Karpas-422 (cell line): ENCODE measurements at places on chromosomes 4 and X.

- H3K4me1 ChIP-seq: peaks cover 24% of the 10 kb centered on the region
- DNase-seq: peak; percentile 51
- no peak overlapping the region for H3K27ac ChIP-seq
Observed at GRCh38 chrX:135345107-135345589, 35.9 kb downstream of the ETDC start.

- no peaks in the 10 kb centered on the region for H3K27me3 ChIP-seq
- no peaks in the 10 kb centered on the region for H3K36me3 ChIP-seq
- H3K4me1 ChIP-seq: no peaks in the 10 kb centered on the region
- no peak overlapping the region for H3K4me3 ChIP-seq
- no peak for DNase-seq
- no peak overlapping the region for H3K27ac ChIP-seq
Observed at GRCh38 chrX:111308039-111308438, 37.8 kb upstream of the CAPN6 start.

DNA sequence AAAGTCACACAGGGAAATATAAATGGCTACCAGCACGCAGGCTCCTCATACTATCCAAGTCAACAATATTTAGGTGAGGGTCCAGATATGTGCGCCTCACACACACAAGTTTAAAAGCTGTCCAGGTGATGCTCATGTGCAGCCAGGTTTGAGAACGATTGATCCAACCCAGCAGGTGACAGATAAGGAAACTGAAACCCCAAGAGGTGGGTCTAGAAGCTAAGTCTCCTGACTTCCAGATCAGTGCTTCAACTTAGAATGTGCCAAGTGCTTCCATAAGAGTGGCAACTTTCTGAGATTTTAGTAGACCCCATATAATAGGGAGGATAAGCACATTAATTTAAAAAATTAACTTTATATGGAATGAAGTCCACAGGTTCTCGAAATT is 54.4 kb upstream of the NAP1L5 start:
- H3K27ac ChIP-seq: no peak overlapping the region
- H3K4me1 ChIP-seq: no peaks in the 10 kb centered on the region
- no peaks in the 10 kb centered on the region for H3K27me3 ChIP-seq
- DNase-seq: no peak
- no peaks in the 10 kb centered on the region for H3K36me3 ChIP-seq
- no peak overlapping the region for H3K4me3 ChIP-seq

- peak; percentile 28 for DNase-seq
- peaks cover 16% of the 10 kb centered on the region; the same call in 1 of the 2 replicates for H3K36me3 ChIP-seq
- no peak overlapping the region for H3K27ac ChIP-seq
- no peak overlapping the region for H3K4me3 ChIP-seq
- no peaks in the 10 kb centered on the region for H3K27me3 ChIP-seq
Observed at GRCh38 chr4:48902266-48902665, 4.3 kb downstream of the OCIAD2 start.

DNA sequence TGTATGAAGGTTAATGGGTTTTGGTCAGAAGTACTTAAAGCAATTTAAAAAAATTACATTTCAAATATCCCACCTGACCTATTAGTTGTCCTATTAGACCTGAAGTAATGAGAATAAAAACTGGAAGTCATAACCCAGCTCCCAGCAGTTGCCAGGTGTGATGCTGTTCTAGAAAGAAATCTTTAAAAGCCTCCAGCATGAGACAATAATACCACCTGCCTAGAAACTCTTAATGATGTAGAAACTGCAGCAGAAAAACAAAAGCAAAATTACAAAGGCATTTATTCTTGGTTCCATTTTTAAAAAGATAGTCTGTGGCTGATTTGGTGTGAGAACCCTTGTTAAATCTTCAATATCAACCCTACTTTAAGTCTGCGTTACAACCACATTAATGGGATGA is 1137.7 kb upstream of the TENM3 start:
- H3K4me3 ChIP-seq: no peak overlapping the region
- no peaks in the 10 kb centered on the region for H3K27me3 ChIP-seq
- H3K27ac ChIP-seq: no peak overlapping the region
- H3K36me3 ChIP-seq: no peaks in the 10 kb centered on the region
- DNase-seq: no peak
- H3K4me1 ChIP-seq: no peaks in the 10 kb centered on the region
